CD4-positive, alpha-beta T cell (primary cell): ENCODE measurements at places on chromosomes 13 and 19.

DNA sequence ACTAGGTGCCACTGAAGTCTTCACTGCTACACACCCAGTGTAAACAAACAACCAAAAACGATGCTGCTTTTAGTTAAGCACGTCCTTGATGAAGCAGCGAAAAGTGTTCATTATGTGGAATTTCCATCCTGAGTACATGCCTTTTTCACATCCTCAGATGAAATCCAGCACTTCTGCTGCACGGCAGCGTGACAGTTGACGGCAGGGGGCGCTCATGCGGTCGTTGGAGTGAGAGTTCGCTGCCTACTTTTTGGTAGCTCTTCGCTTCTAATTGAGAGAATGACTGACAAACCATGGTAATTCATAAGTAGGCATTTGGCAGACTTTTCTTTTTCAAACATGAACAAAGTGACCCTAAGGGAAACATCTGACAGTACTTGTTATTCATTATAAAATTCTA lies 1124.9 kb downstream of the EFNB2 start:
- DNase-seq: no peak

DNA sequence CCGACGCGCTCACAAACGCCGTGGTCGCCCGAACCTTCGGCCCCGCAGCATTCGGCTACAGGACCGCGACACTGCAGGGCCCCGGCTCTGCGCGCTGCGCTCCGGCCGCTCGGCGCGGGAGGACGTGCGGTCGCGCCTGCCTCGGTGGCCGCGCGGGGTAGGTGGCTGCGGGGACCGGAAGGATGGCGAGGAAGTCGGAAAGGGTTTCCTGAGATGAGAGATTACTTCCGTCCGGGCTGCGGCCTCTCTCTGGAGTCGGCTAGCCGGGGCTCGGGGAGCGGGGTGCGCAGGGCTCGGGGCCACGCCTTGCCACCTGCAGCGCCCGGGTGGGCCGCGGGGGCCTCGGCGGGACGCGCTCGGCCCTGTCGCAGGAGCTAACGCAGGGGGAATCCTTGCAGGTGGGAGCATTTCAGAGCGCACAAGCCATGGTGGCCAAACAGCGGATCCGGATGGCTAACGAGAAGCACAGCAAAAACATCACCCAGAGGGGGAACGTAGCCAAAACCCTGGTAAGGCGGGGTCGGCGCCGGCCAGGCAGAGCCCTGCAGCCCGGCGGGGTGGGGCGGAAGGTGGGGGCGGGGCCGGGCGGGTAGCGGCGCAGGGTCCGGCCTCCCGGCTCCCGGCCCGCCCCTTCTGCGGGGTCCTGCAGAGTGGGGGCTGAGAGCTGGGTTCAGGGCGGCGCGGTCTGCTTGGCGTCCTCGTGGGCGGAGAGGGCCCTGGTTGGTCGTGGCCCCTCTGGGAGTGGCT lies at the start of gene SERP2:
Gene SERP2 (plus strand): TSS at position 224 of the 747 bp plus-strand sequence. CDS start 202 bp downstream, at position 426.
- no peak for DNase-seq

DNA sequence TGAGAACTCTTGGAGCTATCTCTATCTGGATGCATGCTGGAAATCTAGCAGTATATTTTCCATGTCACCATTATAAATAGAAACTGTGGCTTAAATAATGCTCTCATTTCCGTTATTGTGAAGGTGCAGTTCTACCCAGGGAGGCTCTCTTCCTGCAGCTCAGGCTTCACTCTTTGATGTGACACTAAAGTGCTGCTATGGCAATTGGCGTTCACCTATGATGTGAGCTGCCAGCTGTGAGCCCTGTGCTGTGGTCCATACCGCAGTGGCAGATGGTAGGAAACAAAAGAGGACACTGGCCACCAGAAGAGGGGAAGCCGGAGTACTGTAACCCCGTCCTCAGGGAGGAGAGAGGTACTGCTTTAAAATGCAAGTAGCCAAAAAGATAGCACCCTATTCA lies 40.6 kb upstream of the ZNF681 start:
- peak; percentile 29 for DNase-seq

GRCh38 chr13:107291875-107292274 lies 723.9 kb upstream of the ARGLU1 start:
- DNase-seq: no peak

DNA sequence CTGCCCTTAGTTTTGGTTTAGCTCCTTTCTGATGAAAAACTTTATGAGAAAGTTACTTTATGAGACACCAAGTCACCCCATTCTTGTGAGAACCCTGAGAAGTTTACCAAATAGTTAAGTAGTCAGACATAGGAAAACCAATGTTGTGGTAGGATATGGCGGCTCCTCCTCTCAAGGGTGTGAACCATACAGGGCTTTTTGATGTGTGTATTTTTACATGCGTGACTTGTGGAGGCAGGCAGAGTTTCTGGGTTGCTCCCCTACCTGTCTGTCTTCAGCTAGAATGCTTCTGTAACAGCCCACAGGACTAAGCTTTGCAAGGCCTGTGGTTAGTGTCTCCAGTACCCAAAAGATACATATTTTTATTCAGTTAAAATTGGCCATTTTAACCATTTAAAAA lies 18.3 kb downstream of the UBAC2 start:
- peak; percentile 63 for DNase-seq

- DNase-seq: no peak
These were observed 277.9 kb upstream of the SPRY2 start for GRCh38 chr13:80618781-80619180.

DNA sequence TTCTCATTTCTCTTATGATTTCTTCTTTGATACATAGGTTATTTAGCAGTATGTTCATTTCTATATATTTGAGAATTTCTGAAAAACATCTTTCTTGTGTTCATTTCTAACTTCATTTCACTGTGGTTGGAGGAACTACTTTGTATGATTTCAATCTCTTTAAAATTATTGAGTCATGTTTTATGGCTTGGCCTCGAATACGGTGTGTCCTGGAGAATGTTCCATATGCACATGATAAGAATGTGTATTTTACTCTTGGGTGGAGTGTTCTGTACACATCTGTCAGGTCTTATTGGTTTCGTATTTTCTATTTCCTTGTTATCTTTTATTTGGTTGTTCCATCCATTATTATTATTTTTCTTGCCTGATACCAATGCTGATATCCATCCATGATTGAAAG lies 22.9 kb downstream of the DNM2 start:
- DNase-seq: no peak

- DNase-seq: no peak
These were observed 8.1 kb upstream of the ANGPTL4 start for GRCh38 chr19:8355631-8356402.

GRCh38 chr13:100517728-100518127 lies 70.9 kb downstream of the GGACT start:
- no peak for DNase-seq
